Activated CD4-positive, alpha-beta T cell treated with anti-CD3 and anti-CD28 coated beads for 36 hours (primary cell): ENCODE measurements at places on chromosomes 1 and 21. TPM values are rescaled to one million over a fixed set of nuclear protein-coding genes. Genes with fewer than 3 reads are reported as not detected.

DNA sequence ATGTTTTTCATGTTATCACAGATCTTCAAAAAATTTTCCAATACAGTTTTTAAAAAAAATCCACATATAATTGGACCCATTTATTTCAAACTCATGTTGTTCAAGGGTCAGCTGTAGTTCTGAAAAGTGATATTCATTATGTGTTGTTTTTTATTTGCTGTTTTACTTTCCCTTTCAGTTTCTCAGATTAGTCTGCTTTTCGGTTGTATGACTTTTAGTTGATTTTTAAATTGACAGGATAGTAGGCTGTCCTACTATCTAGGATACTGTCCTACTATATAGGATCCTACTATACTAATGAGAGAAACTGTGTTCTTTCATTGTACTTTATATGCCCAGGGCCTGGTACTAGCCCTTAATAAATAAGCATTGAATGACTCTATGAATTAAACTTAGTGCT, 33.6 kb upstream of the GPR52 start:
- H3K27ac ChIP-seq, result no peak overlapping the region
- DNase-seq, result no peak
- peaks cover 20% of the 10 kb centered on the region for H3K4me1 ChIP-seq
- H3K27me3 ChIP-seq, result no peaks in the 10 kb centered on the region
- H3K4me3 ChIP-seq, result no peak overlapping the region
- H3K36me3 ChIP-seq, result peaks cover 11% of the 10 kb centered on the region

- peaks cover 17% of the 10 kb centered on the region for H3K27me3 ChIP-seq
- peaks cover 6% of the 10 kb centered on the region for H3K4me1 ChIP-seq
- H3K27ac ChIP-seq, result no peak overlapping the region
- H3K36me3 ChIP-seq, result no peaks in the 10 kb centered on the region
- no peak for DNase-seq
Measured at GRCh38 chr1:980137-980571, 1.7 kb downstream of the PERM1 start.

DNA sequence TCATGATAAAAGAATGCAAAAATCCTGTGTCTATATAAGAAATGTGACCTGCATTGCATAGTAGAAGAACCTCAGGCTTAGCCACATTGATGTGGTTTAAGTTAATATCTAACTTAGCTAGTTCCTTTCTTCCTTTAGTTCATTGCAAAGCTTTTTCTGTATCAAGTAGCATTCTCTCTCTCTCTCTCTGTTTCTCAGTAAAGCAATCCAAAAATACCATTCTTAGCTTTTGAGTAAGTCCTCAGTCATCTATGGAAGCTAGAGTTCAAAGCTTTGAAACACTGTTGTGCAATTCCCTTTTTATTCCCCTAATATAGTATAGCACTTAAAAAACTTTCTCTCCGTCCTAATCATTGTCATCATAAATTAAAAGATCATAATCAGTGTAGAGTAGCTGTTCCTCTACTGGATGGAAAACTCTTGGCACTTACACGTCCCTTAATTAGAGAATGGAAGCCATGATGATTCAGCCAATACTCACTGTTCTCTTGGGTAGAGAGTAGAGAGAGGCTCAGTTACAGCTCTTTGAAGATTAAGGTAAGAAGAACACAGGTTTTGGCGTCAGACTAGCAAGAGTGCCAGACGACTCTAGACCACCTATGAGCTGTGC, 350.3 kb upstream of the LYPLAL1 start:
- no peaks in the 10 kb centered on the region for H3K27me3 ChIP-seq
- H3K36me3 ChIP-seq, result no peaks in the 10 kb centered on the region
- DNase-seq, result no peak
- no peak overlapping the region for H3K27ac ChIP-seq
- no peaks in the 10 kb centered on the region for H3K4me1 ChIP-seq

GRCh38 chr1:228515200-228515834, 28.1 kb downstream of the RNF187 start:
- no peaks in the 10 kb centered on the region for H3K36me3 ChIP-seq
- peak; percentile 45 for DNase-seq
- peaks cover 8% of the 10 kb centered on the region for H3K4me1 ChIP-seq
- peaks cover 18% of the 10 kb centered on the region for H3K27me3 ChIP-seq
- H3K4me3 ChIP-seq, result no peak overlapping the region

DNA sequence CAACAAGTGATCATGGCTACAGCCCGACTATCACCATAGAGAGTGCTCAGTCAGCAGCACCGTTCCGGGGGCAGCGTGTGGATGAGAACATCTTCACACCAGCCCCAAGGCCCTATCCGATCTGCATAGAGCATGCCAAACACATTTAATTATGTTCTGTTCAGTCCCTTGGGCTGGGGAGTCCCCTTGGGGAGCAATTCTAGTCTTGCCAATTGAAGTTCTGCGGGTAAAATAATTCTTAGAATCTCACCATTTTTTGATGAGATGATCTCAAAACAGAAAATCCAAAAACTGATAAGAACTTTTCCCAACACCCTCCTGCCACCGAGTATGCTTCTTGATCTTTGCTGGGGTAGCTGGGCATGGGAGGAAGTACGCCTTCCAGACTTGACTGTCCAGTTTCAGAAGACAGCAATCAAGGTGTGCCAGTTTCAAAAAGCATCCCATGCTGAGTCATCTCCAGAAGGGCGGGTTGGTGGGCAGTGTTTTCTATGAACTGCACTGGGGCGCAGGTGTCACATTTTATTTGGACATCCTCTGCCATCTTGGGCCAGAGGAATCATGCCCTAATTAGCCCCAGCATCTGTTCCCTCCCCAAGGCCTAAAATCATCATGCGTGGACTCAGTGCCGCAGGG, 20.8 kb upstream of the PTPRF start:
- H3K4me1 ChIP-seq, result peaks cover 6% of the 10 kb centered on the region
- H3K4me3 ChIP-seq, result no peak overlapping the region
- no peak for DNase-seq
- no peak overlapping the region for H3K27ac ChIP-seq

GRCh38 chr1:167658574-167659328, 28.7 kb downstream of the RCSD1 start:
- no peak for DNase-seq
- peaks cover 13% of the 10 kb centered on the region for H3K36me3 ChIP-seq
- H3K27me3 ChIP-seq, result no peaks in the 10 kb centered on the region
- H3K4me1 ChIP-seq, result peaks cover 81% of the 10 kb centered on the region

GRCh38 chr1:212721388-212722247, 22.0 kb upstream of the BATF3 start:
- peak overlapping the region; percentile 48 for H3K4me3 ChIP-seq
- H3K27me3 ChIP-seq, result peaks cover 5% of the 10 kb centered on the region
- DNase-seq, result peak; percentile 66
- H3K27ac ChIP-seq, result peak overlapping the region; percentile 68
- peaks cover 19% of the 10 kb centered on the region for H3K36me3 ChIP-seq
- H3K4me1 ChIP-seq, result peaks cover 48% of the 10 kb centered on the region

- H3K4me3 ChIP-seq, result no peak overlapping the region
- DNase-seq, result peak; percentile 82
- peaks cover 45% of the 10 kb centered on the region for H3K4me1 ChIP-seq
- no peaks in the 10 kb centered on the region for H3K27me3 ChIP-seq
- peak overlapping the region; percentile 86 for H3K27ac ChIP-seq
- peaks cover 40% of the 10 kb centered on the region for H3K36me3 ChIP-seq
Measured at GRCh38 chr1:204445860-204446412, 34.3 kb upstream of the PPP1R15B start.

- DNase-seq, result peak; percentile 59
- no peaks in the 10 kb centered on the region for H3K27me3 ChIP-seq
- peaks cover 50% of the 10 kb centered on the region for H3K4me1 ChIP-seq
- no peak overlapping the region for H3K4me3 ChIP-seq
- peak overlapping the region; percentile 42 for H3K27ac ChIP-seq
- no peaks in the 10 kb centered on the region for H3K36me3 ChIP-seq
Measured at GRCh38 chr1:25704267-25704691, 87.7 kb downstream of the MAN1C1 start.

- no peak overlapping the region for H3K4me3 ChIP-seq
- H3K4me1 ChIP-seq, result no peaks in the 10 kb centered on the region
- H3K27ac ChIP-seq, result no peak overlapping the region
- peaks cover 2% of the 10 kb centered on the region for H3K27me3 ChIP-seq
Measured at GRCh38 chr1:9476790-9477463, 62.3 kb upstream of the SLC25A33 start.

DNA sequence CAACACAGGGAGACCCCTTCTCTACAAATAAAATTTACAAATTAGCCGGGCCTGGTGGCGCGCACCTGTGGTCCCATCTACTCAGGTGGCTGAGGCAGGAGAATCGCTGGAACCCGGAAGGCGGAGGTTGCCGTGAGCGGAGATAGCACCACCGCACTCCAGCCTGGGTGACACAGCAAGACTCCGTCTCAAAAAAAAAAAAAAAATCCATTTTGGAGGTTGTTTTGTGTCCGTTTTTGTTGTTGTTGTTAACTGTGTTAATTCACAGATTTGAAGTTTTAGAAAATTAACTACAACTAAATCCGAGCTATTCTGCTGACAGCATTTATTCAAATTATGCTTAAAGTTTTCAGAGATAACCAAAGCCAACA, 618 bp downstream of the CLCC1 start:
- H3K27ac ChIP-seq, result peak overlapping the region; percentile 82
- H3K27me3 ChIP-seq, result no peaks in the 10 kb centered on the region
- H3K4me3 ChIP-seq, result peak overlapping the region; percentile 81
- peak; percentile 65 for DNase-seq

- H3K27me3 ChIP-seq, result peaks cover 4% of the 10 kb centered on the region
- H3K4me3 ChIP-seq, result no peak overlapping the region
- no peaks in the 10 kb centered on the region for H3K36me3 ChIP-seq
Measured at GRCh38 chr1:245255783-245256182, 101.0 kb downstream of the KIF26B start.

DNA sequence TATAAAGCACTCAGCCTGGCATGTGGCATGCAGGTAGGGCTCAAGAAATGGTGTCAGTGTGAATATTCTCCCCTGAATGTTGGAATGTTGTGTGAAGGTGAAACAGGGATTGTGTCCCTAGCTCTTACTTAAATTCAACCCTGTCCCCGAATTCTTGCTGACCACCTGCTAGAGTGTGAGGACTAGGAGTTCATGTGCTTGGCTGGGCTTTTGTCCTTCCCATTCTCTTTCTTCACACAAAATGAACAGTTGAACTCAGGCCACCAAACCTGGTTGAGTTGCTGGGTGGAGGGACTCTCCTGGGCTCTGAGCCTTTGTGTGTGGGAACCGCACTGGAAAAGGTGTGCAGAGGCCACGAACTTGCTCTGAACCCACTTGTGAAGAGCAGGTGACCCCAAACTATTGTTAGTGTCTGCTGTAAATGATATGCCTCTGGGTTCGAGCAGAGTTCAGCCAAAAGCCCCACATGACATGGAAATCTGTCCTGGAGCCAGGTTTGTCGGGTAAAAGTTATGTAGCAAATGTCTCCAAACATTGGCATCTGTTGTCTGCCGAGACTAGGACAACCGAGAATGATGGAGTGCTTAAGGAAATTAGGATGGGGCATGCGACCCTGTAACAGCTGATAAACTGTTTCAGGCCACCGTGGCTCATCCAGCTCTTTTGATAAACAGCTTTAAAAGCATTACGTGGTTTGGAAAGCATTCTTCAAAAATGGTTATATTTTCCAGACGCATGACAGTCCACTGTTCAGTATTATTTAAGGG, 144.2 kb downstream of the DHRS3 start:
- H3K4me1 ChIP-seq, result peaks cover 90% of the 10 kb centered on the region
- peaks cover 34% of the 10 kb centered on the region for H3K36me3 ChIP-seq
- H3K27ac ChIP-seq, result peak overlapping the region; percentile 97
- no peak for DNase-seq
- H3K27me3 ChIP-seq, result no peaks in the 10 kb centered on the region
- no peak overlapping the region for H3K4me3 ChIP-seq

DNA sequence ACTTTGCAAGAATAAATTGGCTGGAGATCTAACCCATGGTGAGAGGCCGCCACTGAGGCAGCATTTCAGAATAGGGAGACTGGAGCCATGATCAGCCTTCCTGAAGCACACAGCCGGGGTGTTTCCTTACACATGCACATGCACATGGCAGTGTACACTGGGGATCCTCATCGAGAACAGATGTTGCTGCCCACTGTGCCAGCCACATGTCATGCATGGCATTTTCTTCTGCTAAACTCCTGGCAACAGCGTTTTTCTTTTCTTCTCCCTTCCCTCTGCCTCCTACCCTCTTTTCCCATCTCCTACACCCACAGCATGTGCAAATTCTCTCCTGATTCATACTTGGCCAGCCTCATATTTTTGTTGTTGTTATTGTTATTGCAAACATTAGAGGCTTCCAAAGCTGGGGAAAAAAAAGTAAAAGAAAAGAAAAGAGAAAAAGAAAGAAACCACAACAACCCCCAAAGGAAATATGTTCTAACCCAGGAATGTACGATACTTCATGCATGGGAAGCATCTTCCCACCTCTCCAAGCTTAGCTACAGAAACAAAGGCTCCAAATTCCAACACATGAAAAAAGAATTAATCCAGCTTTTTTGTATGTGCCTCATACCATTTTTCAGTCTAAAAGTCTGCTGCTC, 344.0 kb downstream of the ASTN1 start:
- H3K27ac ChIP-seq, result no peak overlapping the region
- no peaks in the 10 kb centered on the region for H3K36me3 ChIP-seq
- H3K4me3 ChIP-seq, result no peak overlapping the region
- no peak for DNase-seq

DNA sequence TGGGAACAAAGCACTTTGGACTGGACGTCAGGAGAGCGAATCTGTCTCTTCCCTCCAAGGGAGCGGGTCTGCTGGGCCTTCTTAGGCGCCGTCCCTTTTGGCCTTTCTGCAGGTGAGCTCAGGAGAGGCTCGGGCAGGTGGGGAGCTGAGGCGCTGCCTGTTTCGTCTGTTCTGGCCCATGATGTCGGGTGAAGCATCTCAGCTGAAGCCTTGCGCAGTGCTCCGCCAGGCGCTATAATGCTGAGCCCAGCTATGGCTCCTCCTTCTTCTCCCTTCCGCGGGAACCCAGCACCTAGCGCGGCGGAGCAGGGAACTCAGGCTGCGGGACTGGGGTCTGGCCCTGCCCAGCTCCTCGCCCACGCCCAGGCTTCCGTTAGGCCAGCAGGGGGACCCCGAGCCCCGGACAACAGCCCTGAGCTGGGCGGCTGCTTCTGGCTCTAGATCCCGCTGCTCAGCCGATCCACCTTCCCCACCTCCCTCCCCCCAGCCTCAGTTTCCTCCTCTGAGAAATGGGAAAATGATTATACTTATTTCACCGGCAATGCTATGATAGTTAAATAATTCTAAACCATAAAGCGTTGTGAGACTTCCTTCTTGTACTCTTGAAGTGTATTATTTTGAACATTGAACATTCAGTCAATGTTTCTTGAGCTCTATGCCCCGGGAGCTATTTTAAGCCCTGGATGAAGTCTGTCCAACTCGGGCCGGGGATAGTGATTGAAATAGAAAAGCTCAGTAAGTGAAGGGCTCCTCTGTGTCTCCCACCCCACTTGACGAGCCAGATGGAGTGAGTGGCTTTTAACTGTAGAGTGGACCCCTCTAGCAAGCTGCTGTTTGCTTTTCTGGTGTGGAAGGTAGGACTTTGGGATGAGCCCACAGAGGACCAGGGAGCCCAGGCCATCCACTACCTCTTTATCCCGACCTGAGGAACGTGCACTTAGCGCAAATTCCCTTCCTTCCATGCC, 9.6 kb upstream of the ADORA1 start:
- H3K27me3 ChIP-seq, result peaks cover 38% of the 10 kb centered on the region
- peak; percentile 73 for DNase-seq
- H3K4me3 ChIP-seq, result no peak overlapping the region
- H3K27ac ChIP-seq, result no peak overlapping the region

FAM151A gene
- total RNA-seq, result not detected

BGLAP gene
- 2.4 TPM for total RNA-seq

TIE1 gene
- total RNA-seq, result not detected

TDRKH gene
- 19.9 TPM for total RNA-seq

BATF3 gene
- 149 TPM for total RNA-seq

FAM78B gene
- 0.34 TPM for total RNA-seq

APCS gene
- not detected for total RNA-seq

GBP5 gene
- 137 TPM for total RNA-seq

RNU1-4 gene
- total RNA-seq, result 2,291 TPM
